ENCODE measurements at places on chromosomes 6 and 20.
A peak's percentile ranks its signal among the peaks of the same experiment; 100 is the strongest.

GRCh38 chr6:84825461-84825860 lies 61.1 kb upstream of the TBX18 start:
- DNase-seq, result no peak

DNA sequence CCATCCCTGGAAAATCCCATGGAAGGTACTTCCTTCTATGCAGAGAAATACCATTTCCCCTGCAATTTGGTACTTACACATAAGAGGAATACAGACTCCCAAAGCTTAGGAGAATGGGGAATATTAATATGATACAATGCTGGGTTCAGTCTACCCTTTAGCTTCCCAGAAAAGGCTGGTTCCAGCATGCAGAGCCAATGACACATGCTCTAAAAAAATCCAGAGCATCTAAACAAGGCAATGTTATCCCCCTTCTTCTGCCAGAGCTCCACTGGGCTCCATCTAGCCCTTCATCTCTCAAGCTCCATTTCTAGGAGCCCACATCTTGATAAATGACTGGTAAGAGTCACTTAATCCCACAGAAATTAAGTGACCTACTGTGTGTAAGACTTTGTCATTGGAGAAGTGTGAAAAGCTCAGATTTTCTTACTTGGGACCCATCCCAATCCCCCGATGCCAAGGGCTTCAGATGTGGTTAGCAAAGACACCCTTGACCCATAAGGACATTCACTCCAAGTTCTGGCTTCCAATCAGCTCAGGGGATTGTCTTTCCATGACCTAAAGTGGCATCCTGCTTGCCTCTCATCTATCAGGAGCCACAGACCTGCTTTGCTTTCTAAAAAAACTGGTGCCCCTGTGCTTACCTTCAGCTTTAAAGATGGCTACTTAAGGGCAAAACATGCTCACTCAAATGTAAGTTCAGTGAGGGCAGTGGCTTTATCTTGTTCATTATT lies 137.5 kb downstream of the UNC5CL start:
- DNase-seq, result no peak

DNA sequence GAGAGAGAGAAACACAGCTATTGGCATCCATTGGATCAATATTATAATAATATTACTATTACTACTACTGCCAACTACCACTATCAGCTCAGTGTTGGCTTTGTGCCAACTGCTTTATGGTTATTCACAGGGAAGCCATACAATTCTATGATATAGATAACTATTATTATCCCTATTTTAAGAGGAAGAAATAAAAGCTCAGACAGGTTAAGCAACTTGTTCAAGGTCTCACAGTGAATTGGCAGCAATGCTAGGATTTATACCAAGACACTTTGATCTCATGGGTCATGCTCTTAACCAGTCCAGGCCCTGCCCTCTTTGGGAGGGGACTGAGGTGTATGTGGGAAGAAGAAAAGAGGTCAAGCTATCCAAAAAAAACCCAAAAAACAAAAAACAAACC lies 82.0 kb upstream of the TRAF3IP2 start:
- DNase-seq, result no peak

GRCh38 chr20:38537176-38537575 lies 43.8 kb upstream of the ADIG start:
- DNase-seq, result no peak

DNA sequence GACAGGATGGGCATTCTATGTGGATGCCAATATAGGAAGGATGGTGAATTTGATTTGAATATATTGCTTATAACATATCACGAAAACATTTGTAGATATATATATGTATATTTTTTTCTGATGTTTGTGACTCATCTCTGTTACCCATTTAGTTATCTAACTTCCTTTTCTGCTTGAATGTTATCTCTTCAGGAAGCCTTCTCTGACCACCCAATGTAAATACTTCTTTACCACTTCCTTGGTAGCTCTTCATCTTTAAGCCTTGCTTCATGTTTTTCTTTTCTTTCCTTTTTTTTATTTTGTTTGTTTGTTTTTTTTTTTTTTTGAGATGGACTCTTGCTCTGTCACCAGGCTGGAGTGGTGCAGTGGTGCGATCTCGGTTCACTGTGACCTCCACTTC lies 260.5 kb upstream of the EPHA7 start:
- DNase-seq, result no peak

GRCh38 chr20:21126581-21126870 lies 644 bp downstream of the KIZ start:
- no peak for DNase-seq

GRCh38 chr6:85493389-85493788 lies 43.5 kb downstream of the NT5E start:
- peak; percentile 68 for DNase-seq

DNA sequence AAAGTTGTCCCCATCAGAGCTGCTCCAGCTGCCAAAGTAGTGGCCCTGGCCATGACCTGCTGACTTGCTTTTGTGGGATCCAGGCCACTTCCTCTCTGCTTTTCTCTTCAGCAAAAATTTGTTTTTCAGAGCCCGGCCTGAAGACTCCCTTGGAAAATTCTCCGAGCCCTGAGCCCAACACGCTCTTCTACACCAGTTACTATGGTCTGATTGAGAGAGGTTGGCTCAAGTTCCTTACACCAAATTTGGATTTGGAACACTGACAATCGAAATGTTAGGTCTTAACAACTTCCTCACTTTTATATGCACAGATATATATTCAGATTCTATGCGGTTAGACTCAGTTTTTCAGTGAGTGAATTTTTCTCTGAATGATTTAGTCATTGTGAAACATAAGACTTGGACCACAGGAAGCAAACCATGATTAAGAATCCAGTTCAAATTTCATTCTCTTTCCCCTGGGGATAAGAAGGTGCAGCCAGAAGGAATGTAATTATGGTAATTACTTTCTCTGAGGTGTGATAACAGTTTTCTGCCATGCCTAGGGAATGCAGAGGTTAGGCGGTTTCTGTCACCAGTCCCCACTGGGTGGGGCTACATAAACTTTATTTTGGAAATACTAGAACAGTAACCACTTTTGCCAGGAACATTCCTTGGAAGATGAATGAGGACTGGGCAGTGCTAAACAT lies 365.2 kb downstream of the SYNE1 start:
- no peak for DNase-seq

DNA sequence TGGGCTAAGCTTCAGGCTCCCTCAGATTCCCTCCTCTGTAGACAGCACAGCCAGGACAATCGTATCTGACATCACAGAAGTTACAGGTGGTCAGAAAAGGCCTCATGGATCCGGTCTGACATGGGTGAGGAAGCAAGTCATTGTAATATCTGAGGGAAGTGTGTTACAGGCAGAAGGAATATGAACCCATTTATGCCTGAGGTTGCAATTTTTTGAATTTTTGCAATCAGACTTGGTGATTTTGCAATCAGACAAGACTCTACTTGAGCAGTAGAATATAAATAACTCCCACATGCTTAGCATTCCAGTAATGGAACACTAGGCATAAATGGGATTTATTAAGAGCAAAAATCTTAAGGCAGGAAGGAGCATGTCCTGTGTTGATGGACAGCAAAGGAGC lies 52.1 kb downstream of the CBLN4 start:
- no peak for DNase-seq

- no peak for DNase-seq
Observed at GRCh38 chr20:40933758-40934157, 94.9 kb upstream of the TOP1 start.

DNA sequence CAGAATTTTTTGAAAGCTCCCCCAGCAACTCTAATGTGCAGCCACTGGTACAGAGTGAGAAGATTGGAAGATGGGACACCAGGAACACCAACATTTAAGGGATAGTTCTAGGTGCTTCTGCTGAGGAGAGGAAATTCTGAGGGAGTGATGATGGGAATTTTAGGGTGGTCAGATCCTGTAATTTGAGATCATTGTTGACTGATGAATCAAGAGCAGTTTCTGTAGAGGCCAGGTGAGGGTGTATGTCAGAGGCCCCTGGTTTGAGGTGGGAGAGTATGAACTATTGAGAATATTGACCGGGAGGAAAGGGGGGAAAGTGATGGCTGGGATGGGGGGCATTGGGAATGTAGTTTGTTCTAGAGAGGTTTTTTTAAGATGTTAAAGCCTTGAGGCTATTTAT lies 47.2 kb downstream of the PTPRA start:
- DNase-seq, result no peak

DNA sequence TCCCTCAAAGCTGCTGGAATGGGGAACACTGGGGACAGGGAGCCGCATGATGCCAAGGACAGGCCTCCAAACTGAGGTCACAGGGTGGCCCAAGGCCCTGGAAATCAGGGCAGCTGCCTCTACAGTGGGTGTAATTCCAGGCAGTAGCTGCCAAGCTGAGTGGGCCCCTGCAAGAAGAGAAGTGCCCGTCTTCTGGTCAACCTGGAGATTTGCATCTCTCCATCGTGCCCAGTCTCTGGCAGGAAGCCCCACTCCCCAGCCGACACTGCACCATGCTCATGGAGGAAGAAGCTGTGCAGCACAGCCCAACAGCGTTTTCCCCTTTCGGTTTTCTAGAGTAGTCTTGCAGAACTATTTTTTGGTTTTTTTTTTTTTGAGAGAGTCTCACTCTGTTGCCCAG lies 2.2 kb upstream of the FAM209A start:
- no peak for DNase-seq

DNA sequence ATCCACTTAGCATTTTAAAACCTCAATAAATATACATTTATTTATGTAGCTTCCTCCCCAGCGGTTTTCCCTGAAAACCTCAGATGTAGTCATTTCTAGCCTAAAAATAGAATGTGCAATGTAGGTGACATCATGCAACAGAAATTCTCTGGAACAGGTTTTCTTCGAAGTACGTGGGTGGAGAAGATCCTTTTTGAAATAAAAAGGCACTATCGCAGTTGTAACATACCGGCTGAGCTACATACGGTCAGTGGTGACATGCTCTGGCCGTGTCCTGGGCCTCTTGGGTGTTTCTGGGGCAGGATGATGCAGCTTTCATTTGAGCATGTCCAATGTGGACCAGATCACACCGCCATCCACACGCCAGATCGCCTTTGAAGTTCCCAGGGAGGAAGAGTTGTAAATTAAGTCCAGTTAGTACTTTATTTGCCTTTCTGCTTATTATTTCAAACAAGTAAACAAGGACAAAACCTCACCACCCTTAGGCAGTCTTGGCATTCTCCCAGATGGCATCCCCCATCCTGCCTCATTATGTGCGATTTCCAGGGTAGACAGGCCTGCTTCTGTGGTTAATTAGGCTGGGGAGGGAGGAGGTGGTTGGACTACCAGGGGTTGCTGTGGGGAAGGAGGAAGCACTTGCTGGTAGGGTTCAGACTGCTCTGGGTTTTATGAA lies 109.5 kb upstream of the CLDN20 start:
- no peak for DNase-seq

DNA sequence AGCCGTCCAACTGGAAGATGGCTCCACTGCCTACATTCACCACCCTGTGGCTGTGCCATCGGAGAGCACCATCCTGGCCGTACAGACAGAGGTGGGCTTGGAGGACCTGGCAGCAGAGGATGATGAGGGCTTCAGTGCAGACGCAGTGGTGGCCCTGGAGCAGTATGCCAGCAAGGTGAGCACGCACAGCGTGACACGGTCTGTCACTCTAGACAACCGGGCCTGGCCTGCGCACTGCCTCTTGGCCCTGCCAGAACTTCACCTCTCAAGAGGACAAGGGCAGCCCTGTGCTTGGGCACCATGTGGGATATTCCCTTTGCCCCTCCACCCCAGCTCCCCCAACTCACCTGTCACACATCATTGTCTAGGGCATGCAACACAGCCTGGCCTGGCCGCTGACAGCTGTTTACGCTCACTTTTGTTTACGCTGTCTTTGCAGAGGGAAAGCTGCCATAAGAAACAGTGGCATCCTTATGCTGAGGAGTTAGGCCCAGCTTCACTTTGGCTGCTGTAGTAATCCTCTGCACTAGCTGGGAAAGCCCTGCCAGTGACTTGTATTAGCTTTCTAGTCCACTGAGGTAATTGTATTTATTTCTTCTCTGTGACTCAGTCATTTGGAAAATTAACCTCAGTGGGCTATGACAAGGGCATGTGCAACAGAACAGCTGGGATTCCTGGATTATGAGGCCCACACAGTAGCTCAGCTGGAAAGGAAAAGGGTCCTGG lies 9.8 kb upstream of the DEF6 start:
- no peak for DNase-seq

- DNase-seq, result no peak
Observed at GRCh38 chr6:156336089-156336488, 441.1 kb upstream of the ARID1B start.

- peak; percentile 95 for DNase-seq
Observed at GRCh38 chr20:31523361-31524283, 9.4 kb downstream of the HM13 start.

DNA sequence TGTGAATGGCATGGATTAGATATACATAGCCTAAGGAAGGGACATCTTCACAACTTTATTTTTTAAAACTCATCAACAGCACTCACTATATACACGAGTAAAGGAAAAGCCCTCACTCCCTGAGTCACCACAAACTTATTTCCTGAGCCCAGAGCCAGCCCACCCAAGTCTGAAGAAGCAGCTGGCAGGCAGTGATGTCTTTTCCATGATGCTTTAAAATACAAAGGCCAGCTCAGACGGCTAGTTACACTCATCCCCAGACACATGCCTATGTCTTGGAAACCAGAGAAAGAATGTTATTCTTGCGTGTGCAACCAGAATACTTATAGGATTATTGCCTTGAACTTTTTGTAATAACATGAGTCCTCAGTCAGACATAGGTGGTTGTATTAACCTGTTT lies 114.4 kb downstream of the ADGRG6 start:
- no peak for DNase-seq

- DNase-seq, result no peak
Observed at GRCh38 chr6:15793826-15794225, 131.0 kb upstream of the DTNBP1 start.

DNA sequence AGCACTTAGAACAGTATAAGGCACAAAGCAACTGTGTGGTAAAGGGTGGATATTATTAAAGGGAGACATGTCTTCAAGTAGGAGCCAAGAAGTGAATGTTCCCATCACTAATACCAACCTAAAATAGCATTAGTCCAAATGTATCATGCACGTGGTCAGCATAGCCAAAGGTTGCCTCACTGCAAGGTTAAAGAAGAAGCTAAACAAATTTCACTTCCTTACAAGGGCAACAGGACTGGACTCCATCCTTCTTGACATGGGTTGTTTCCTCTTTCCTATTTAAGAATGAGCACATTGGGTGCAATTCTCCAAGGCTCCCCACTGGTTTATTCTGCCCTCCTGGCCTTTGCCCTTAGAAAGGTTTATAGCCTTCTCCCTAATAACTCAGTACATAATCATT lies 186.7 kb downstream of the PHACTR1 start:
- peak; percentile 6 for DNase-seq

- no peak for DNase-seq
Observed at GRCh38 chr20:43430265-43431133, 27.2 kb upstream of the SRSF6 start.

DNA sequence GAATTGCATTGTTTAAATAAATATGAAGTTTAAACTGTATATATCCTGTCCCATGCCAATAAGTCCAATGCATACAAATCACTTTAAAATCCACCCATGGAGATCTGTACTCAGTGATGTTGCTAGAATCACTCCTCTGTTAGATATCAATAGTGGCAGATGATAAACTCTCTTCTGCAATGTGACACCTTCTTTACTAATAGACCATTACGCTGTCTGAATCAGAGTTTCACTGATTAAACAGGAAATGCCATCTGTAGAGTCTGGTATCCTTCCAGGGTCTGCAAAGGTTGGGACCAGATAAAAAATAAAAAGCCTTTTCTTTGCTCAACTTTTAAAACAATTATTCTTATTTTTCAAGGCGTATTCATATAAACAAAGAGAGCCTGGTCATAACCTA lies 134.5 kb downstream of the EDN3 start:
- DNase-seq, result no peak

- DNase-seq, result no peak
Observed at GRCh38 chr6:25469797-25470388, 182.1 kb upstream of the SCGN start.

Measured in HL-60 (cell line).